B cell (primary cell): ENCODE measurements at places on chromosomes 7 and 10.
A peak's percentile ranks its signal among the peaks of the same experiment; 100 is the strongest.

DNA sequence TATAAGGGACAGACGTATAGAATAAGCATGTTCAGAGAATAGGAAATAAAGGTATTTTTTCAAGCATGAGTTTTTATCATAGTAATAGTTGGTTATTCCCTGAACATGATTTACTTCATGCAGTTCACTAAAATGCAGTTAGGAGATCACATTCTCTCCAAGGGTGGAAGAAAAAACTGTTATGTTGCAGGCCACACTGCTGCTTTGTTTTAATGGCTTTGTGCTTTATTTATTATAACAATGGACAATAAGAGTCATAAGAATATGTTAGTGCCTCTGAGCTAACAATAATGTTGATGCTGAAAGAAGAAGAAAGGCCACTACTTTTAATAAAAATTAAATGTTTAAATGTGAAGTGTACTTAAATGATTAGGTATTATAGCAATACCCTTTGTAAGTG, 78.5 kb upstream of the GATAD1 start:
- DNase-seq, result no peak

DNA sequence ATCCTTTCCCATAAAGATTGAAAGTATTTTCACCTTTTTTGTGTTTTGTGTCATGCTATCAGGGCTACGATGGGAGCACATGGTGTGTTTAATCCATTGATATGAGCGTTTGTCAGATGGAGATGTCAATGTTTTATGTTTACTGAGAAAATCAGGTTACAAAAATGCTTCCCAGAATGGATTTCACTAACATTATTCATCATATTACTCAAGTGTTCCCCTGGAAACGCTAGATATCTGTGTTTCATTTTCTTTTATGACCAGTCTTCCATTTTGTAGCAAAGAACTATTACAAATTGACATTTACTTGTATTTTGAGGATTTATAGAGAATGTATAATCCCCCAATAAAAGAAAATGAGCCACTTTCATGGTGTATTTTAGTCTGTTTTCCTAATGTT, 293.5 kb upstream of the AKR1E2 start:
- no peak for DNase-seq

DNA sequence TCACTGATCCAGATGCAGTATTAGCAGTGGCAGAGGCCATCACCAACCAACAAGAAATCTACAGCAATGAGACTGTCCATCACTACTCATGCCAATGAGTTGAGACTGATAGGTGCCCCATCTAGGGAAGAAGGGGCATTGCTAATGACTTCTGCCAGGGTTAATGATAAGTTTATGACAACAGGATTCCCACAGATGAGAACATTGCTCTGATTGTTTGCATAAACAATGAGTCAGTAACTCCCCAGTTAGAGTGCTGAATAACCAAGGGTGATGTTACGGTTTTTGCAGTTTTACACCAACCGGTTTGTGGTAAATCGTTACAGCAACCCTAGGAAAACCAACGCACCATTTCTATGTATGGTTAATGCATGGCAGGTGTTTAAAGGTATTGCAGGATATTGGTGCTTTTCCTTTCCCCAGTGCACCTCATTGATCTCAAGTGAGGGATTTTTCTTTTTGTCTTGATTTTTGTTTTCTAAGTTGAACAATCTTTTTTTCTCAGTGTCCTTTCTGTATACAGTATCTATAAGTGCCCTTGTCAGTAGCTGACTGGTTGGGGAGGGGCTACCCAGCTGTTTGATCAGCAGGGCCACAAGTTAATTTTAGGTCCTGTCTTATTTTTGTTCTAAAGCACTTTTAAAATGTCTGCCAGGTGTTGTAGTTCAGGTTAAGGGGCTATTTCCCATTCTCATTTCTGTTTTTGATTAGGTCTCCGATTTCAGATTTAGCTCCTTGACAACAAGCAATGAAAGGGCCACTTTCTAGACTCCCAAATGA, 3.9 kb upstream of the CSGALNACT2 start:
- DNase-seq, result no peak

- no peak for DNase-seq
These were observed 47.6 kb upstream of the PPIF start for GRCh38 chr10:79299397-79300241.

DNA sequence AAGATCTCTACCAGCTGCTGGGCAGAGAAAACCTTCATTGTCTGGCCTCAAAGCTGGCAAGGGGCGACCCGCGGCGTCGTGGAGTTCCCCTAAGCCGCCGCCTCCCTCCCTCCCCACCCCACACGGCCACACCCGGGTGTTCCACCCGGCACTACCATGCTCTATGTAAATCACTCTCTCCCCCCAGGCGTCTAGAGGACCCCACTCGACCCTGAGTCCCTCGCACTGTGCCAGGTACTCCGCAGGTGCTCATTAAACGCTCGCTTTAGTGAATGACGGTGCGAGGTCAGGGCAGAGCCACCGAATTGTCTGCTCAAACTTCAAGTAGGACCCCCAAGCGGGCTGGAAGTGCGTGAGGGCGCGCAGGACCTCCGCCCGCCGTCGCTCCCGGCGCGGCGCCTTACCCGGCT, 628 bp downstream of the PARP12 start:
- DNase-seq, result peak; percentile 86
